ENCODE measurements at places on chromosomes 6 and 20.

DNA sequence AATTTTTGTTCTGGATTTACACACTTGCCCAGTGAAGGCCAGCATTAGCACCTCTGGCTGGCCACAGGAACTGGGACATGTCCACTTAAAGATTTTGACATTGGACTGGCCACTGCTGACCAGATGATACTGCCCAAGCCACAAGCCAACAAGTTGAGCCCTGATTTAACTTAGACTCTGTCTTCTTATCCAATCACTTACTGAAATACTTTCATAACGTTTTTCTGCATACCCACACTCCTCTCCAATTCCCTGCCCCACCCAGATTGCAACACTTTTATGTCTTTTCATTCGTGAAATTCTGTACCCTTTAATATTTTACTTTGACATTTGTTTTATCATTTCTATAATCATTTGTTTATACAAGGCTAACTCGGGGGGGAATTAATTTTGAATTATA is 170.3 kb upstream of the TAB2 start:
- DNase-seq: no peak

DNA sequence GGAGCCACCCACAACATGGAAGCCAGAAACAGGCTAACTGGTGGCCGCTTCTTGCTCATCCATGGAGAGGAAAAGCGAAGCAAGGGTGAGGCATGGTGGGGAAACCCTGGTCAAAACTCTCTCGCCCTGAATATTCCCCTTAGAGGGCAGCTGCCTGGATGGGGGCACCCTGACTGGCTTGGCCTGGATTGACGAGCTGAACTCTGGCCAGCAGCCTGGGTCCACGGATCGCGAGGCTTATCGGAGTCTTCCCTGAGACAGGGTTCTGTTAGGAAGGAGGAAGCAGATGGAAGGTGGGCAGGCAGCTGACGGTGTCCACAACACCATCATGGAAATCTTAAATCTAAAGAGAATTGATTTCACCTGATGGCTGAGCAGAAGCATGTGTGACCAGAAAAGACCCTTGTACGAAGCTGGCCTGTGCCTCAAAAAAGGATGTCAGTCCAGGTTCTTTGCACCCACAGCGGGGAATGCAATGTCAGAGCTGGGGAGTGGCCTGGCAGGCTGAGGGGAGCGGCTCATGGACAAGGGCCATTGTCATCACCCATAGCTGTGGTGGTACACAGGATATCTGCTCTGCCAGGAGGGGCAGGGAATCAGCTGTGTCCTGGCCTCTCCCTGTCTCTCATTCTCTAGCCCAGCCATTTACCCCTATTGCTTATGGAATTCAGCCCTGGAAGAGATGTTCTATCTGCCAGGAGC is 109.4 kb upstream of the SNX9 start:
- DNase-seq: no peak

GRCh38 chr6:136609873-136610706 is 59.9 kb upstream of the MAP7 start:
- DNase-seq: peak; percentile 99

- no peak for DNase-seq
Measured at GRCh38 chr6:22445946-22446345, 123.4 kb upstream of the HDGFL1 start.

DNA sequence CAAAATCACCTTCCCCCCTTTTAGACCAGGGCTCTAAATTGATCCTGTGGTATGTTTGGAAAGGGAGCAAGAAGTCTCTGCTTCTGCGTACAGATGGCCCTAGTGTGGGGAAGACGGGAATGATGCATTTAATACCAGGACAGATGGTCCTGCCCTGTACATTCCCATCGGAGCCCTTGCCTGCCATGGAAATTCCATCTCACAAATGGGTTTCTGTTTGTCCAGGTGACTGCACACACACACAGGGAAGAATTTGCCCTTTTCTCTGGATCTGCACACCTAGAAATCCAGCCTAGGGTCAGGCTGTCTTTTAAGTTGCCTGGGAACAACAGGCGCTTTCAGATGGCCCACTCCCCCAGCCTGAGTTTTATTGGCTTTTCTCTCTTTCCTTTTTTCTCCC is 1.3 kb downstream of the MAS1 start:
- no peak for DNase-seq

DNA sequence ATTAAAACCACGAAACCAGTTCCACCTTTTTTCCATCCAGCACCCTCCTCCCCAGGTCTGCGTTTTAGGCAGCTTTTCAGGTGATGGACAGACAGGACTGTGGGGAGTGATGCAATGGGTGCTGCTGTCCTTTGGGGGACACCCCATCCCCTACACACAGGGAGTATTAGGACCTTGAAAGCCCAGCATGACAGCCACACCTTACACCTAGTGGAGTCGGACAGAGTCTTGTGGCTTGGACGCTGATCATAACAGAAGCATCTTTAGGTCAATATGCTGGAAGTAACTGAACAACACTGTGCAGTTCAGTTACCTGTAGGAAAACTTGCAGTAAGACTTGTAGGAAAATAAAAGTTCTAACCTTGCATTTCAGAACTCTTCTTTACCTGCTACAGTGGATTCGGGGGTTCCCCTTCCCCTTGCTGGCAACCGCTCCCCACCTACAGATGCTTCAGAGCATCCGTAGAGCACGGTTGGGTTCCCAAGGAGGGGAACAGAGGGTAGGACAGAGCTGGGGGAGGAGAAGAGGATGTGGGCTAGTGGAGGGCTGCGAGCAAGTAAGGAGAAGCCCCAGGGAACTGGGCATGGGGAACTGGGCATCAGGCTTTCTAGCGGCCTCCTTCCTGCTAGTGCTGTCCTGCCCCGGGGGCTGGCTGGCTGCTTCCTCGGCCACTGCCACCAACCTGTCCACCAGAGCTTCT is 31.7 kb downstream of the PLEKHG1 start:
- DNase-seq: no peak

DNA sequence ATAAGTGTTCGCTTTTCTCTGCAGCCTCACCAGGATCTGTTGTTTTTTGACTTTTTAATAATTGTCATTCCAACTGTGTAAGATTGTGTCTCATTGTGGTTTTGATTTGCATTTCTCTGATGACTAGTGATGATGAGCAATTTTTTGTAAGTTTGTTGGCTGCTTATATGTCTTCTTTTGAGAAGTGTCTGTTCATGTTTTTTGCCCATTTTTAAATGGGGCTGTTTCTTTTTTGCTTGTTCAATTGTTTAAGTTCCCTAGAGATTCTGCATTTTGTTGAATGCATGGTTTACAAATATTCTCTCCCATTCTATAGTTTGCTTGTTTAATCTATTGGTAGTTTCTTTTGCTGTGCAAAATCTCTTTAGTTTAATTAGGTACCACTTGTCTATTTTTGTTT is 295.9 kb downstream of the PACRG start:
- no peak for DNase-seq

DNA sequence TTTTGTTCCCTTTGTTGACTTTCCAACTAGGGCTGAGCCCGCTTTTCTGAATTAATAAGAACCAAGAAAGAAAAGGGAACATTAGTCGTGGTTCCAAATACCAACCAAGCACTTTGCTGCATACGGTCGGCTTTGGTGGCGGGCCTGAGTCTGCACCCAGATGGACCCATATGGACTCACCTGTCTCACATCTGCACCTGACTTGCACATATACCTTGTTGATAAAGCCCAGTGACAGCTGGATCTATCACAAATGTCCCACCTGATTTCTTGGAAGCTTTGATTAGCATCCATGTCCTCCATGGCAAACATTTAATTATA is 39.0 kb downstream of the TPD52L1 start:
- DNase-seq: no peak

DNA sequence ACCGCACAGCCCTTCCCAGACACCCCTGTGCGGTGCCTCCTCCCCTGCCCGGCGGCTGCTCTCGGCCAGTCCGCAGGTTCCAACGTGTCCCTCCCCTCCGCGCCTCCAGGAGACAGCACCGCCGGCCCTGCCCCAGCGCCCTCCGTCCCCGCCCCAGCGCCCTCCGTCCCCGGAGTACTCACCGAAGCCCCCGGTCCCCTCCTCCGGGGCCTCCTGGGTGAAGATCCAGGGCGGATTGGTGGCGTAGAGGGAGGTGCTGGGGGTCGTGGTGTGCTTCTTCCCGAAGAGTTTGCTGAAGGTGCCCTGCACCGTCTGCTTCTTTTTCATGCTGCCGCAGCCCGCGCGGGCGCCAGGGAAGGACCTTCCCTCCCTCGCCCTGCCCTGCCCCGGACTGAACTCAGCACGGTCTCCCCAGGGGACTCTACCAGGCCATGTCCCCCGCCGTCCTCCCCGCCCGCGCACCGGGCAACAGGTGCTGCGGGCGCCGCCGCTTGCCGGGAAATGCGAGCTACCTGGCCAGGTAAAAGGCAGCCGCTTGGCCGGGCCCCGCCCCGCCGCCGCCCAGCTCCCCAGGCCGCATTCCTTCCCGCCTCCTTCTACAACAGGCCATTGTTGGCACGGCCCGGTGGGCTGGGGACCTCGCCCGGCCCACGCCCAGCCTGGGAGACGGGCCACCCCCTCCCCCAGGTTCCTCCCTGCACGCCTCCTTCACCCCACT is at the start of gene C6orf132:
C6orf132 (minus strand) TSS at position 503 of the 718 bp plus-strand sequence; CDS start at position 327, 176 bp downstream.
- DNase-seq: no peak

All from fibroblast of mammary gland (primary cell).